ENCODE measurements at places on chromosomes 7 and 10.

DNA sequence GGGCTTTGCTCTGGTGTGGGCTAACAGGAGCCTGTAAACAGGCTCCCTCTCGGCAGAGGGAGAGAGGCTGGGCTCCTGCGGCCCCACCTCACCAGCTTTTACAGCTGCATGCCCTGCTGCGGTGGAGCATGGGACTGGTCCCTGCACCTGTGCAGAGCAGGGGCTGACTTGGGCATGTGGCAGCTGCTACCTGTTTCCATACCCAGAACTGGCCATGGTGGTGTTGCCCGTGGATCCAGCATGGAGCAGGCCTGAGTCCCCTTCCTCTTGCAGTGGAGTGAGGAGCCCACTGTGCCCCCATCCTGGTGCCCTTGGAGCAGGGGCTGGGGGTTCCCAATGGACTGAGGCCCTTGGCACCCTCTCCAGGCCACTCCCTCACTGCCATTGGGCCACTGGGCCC lies 91.9 kb upstream of the MGMT start:
- no peak for DNase-seq

- DNase-seq = no peak
Measured at GRCh38 chr7:102220229-102220850, 66.3 kb upstream of the SH2B2 start.

- DNase-seq = peak; percentile 19
Measured at GRCh38 chr10:29947701-29948060, 111.7 kb downstream of the JCAD start.

- no peak for DNase-seq
Measured at GRCh38 chr7:26375726-26376174, 84.1 kb downstream of the SNX10 start.

DNA sequence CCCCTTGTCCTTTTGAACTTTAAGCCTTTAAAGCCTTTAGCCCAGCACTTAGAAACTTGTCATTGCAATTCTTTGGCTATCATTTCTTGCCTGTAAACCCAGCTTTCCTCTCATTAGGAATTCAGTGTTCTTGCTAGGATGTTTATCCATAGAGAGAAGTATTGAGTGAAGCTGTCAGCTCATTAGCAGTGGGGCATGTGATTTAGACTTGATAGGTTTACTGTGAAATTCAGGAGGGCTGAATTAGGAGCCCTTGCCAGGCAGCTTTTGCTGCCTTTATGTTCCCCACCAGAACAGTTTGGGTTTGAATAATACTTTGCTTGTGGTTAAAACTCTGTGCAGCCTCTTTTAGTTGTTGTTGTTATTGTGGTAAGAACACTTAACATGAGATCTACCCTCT lies 39.5 kb downstream of the LHFPL3 start:
- no peak for DNase-seq

- DNase-seq = no peak
Measured at GRCh38 chr7:94305836-94306235, 88.9 kb upstream of the COL1A2 start.

DNA sequence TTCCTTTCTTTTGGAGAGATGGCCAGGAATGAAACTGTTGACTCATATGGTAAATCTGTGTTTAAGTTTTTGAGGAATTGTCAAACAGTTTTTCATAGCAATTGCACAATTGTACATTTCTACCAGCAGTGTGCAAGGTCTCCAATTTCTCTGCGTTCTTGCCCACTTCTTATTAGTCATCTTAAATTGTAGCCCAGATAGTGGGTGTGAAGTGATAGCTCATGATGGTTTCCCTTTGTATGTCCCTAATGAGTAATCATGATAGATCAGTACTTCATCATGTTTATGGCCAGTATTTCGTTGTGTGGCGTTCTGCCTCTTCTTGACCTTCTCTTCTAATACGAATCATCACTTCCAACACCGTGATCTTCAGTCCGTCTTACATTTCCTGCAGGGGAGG lies 136.3 kb downstream of the DOCK1 start:
- peak; percentile 85 for DNase-seq

DNA sequence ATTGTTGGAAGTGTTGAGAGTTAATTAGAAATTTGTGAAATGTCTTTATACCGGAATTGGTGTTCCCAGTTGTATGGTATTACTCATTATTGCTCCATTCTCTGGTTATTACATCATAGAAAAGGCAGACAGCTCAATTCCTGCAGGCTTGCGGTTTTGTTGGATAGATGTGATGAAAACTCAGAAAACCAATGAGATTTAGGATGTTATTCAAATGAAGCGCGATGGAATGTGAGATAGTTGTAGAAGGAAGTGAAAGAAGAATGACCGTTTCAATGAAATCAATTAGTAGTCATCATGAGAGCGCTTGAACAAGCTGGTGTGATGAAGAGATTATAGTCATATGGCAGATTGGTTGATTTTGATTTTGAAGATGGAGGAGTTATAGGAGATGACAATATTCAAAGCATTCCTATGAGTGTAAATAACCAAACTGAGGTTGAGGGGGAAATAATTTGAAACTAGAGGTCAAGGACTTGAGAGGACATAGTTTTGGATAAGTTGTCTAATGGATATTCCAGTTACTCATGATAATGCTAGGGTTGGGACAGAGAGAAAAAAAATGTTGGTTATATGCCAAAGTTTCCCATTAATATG lies 991.5 kb downstream of the NRG3 start:
- peak; percentile 22 for DNase-seq

GRCh38 chr7:81883801-81884393 lies 114.0 kb upstream of the HGF start:
- no peak for DNase-seq

DNA sequence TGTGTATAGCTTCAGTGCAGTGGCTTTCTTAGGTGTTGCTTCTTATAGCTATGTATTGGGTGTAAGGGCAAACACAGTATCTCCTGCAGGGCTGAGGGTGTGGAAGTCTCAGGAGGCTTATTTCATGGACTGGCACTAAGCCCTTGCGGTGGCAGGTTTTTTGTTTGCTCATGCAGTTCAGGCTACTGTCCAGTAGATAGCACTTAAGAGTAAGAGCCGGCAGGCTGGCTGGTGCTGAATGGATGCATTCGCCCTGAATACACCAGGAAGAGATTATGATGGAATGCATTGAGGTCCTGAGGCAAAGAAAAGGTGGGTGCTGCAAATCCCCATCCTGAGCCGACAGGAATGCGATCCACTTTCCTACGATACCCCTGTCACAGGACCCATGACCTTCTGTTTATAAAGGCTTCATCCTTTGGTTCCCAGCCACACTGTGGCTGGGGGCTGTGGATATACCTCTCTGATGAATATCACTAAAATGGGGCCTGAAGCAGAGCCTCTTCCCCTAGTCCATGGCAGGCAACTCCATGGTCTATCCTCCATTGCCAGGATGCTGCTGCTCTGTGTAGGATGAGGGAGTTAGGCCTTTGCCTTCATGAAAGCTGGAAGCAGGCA lies 44.9 kb downstream of the ANXA8 start:
- DNase-seq = peak; percentile 71

Data from adipocyte (in vitro differentiated cells).